Stimulated activated CD8-positive, alpha-beta memory T cell treated with anti-CD3 and anti-CD28 coated beads, Interleukin-7, amount 100 ng/mL, for 48 hours (primary cell): ENCODE measurements at places on chromosomes 16 and 17.

- no peak for DNase-seq
These were observed 3.2 kb downstream of the CCL3 start for GRCh38 chr17:36086791-36087190.

DNA sequence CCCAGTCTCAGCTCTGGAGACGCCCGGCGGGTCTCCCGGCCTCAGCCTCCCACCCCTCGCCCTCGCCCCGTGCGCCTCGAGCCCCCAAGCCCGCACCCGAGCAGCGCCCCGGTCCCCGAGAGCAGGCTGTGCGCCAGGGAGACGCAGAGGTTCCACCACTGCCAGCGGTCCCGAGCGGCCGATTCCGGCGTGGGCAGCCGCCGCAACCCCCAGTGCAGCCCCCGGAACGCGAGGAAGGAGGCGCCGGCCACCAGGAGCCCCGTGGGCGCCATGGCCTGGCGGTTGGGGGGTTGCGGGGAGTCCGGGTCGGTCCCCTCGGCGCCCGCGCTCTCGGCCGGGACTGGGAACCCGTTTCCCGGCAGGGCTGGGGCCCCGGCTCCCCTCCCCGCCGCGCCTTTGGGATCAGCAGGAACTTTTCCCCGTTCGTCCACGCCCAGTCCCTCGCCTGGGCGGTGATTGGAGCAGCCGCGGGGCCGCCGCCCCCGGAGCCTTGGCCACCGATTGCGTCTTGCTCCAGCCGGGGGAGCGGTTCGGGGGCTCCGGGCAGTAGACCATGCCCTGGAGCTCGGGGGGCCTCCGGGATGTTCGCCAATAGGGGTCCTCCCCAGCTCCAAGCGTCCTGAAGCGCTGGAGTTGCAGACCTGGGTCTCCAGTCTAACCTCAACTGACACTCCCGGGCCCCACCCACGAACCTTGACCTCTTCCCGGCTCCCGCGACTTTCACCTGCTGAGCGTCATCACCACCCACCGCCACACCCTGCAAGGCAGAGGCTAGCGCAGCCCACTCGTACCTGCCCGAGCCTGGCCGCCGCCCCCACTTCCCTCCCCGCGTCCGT is at the start of gene TLCD2:
Gene TLCD2, minus strand, starts transcription at position 407 of the 836 bp plus-strand sequence. Its CDS starts 135 bp downstream, at position 272.
- DNase-seq: no peak

DNA sequence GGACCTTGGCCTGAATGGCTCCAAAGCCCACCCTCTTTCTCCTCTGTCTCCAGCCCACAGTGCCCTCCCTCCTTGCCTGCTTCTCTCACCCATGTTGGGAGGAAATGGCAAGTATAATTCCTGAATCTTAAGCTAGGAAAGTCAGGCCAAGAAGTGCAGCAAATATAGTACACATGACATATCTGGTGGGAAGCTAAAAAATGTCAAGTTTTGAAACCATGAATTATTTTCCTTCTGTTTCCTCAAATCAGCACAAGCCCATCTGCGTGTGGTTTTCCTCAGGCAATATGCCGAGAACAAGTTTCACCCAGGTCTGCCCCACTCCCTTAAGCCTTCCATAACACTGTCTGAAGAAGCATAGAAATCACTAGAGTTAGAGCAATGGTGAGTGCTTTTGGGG is 502.8 kb upstream of the CDH11 start:
- no peak for DNase-seq

DNA sequence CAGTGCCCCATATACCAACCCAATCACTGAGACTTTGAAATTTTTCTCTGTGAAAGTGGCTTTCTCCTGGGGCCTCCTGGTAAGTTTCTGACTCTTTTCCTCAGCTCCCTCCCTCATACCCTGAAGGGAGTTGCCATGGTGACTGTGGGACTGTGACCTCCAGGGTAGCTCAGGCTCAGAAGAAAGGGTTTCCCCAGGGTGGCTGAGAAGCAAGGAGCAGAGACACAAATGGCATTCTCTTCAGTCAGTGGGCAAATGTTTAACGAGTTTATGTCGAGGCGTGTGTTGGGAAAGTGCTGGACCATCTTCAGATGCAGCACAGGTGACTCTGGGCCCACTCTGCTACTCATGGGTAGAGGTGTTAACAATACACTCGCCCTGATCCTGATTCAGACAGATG is 46.8 kb downstream of the MRPS23 start:
- no peak for DNase-seq

DNA sequence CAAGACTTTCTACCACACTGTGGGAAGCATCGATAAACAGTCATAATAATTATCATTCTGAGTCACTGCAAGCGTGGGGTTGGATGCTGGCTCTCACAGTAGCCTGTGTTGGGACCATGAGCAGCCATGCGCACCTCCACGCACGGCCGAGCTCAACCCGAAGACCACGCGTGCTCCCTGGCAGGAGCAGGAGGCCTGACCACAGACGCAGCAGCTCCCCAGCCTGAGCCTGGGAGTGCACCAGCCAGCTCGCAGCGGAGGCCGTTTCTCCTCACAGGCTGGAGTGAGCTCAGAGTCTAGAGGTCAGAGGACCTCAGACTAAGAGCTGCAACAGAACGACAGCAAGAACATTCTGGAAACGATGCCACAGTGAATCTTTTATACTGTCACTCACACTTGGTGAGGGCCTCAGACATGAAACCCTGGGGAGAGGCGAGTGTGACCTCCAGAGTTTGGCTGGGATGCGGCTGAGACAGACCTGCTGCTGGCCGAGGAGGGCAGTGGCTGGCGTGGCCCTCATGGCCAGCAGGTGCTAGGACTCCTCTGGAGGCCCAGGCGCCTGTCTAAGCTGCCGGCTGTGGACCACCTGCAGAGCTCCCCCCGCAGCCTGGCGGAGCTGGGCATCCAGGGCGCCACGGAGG is 6.0 kb downstream of the NDUFAF8 start:
- DNase-seq: no peak

DNA sequence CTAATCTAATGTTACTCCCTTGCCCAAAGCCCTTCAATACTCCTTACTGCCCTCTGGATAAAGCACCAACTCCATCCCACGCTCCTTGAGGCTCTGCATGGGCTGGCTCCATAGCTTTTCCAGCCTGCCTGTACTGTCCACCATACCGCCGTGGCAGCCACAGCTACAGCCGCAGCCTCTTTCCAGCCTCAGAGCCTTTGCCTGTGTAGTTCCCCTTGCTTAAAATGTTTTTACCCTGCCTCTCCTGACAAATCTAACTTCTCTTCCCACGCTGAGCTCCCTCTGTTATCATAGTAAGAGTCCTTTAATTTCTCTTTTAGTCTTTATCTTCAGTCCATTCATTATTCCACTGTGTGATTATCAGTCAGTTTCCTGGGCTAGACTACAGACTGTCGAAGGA is 22.0 kb downstream of the TEX14 start:
- no peak for DNase-seq

GRCh38 chr17:80146121-80147034 is 550 bp downstream of the EIF4A3 start:
- no peak for DNase-seq

GRCh38 chr16:49910541-49911071 is 54.7 kb upstream of the ZNF423 start:
- no peak for DNase-seq

DNA sequence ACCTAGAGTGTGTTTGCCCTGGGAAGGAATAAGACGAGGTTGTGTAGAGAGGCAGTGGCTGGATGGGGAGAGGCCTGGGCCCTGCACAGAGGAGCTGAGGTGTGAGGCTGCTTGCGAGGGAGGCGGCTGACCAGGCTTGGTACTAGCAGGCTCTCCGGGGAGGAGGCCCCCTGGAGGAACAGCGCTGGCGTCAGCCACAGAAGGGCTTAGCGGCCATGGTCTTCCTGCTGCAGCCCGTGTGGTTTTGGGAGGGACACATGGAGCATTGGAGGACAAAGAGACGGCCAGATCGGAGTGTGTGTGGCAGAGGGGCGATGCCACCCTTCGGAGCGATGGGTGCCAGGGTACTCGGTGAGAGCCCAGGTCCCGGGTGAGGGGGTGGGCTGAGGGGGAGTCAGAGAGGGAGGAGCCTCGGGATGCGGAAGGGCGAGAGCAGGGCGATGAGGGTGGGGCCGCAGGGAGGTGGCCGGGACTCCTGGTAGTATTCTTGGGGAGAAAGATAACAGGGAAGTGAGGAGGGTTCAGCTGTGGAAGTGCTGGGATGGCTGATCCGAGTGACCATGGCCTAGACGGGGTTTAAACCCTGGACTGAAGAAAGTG is 8.3 kb downstream of the BANP start:
- DNase-seq: no peak

DNA sequence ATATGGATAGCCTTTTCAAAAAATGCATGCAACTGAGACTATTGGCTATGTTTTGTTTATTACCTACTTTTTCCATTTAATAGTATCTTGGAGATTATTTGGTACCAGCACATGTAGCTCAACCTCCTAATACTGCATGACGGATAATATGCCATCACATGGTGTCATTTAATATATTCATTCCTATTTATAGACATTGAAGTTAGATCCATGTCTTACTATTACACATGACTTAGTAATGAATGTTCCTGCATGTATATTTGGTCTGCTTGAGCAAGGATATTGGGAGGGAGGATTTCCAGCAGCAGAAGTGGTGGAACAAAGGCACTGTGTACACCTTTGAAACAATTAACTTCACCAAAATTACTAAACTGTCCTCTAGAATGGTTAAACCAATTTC is 561.3 kb downstream of the WWOX start:
- no peak for DNase-seq

GRCh38 chr17:21218101-21218500 is 4.1 kb upstream of the TMEM11 start:
- peak; percentile 7 for DNase-seq

DNA sequence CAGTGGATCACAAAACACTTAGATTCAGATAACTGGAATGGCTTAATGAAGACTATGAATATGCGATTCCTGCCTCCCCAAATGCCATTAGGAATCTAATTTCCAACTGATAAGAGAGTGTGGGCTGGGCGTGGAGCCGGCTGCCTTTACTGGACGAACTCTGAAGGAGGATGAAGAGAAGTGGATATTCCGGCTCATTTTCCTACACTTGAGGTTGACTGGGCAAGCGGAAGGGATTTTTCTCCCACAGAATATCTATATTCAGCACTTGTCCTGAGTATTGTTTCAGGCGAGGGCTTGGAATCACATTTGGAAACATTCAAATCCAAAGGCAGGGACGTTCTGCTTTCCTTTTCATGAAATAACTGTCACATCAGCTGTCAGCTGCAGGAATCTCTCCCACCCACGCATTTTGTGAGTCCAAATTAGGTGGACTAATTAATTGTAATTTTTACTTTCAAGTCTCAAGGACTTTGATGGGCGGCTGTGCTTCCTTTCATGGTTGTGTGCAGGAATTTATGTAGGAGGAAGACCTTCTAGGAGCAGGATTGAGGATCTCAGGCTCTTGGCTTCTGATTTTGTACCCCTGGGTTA is 138.5 kb downstream of the PITPNC1 start:
- no peak for DNase-seq

DNA sequence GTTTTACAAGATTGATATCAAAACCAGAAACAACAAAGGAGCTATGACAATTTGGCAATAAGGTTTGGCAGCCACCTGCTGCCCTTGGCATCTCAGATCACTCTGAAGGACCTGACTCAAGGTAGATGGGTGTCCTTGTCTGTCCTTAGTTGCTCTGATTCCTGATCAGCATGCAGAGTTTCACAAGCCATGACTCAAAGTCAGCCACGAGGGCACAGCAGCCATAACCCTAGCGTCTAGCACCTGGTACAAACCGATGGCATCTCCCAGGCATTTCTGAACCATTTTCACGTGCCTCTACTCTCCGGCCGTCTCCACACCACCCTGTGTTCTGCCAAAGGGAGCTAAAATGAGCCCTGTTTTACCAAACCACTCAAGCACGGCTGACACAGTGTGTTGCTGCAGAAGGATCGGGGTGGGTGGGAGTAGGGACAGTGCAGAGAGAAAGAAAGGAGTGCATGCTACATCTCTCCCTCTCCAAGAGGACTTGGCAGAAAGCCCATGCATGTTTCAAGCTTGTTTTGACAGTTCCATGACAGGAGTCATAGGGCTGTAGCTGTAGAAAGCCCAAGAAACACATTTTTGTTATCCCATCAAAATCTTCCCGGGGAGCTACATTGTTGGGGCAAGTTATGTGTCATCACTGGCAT is 297.3 kb downstream of the ABCC12 start:
- no peak for DNase-seq

- DNase-seq: no peak
These were observed 7.7 kb downstream of the PSMD7 start for GRCh38 chr16:74304164-74304834.

GRCh38 chr17:19533036-19533717 is 477 bp upstream of the SLC47A1 start:
- DNase-seq: no peak

DNA sequence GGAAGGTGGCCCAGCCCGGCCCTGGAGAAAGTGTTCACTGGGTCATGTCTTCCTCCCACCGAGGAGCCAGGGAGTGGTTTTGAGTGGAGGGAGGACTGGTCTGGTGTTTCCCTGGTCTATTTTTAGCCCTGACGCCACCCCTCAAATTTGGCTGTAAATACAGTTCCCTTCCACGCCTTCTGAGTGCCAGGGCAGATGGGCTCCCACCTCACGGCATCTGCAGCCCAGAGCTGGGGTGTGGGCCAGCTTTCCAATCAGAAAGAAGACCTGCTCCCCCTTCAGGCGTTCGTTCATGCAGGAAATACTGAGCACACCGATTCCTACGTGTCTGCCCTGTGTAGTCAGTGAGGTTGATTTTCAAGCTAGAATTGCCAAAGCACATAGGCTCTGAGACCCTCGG is 53.7 kb downstream of the SNX20 start:
- no peak for DNase-seq

- no peak for DNase-seq
These were observed 247.2 kb downstream of the XYLT1 start for GRCh38 chr16:17223576-17223975.

GRCh38 chr16:16857603-16858283 is 478.8 kb downstream of the NPIPA7 start:
- no peak for DNase-seq

DNA sequence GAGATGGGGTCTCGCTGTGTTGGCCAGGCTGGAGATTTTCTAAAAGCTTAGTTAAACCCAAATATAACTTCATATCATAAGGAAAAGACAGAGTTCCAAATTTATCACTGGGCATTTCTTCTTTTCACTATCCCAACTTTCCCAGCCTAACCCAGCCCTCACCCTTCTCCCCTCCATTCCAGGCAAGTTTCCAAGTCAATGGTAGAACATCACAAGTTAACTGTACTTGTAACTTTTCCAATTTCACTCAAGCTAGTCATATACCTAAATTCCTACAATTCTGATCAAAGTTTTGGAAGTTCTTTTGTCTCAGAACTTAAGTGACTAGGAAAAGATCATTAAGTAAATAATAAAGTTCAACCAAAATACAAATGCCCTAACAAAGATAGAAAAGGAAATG is 61.2 kb downstream of the USP32 start:
- DNase-seq: no peak

GRCh38 chr17:45146890-45147580 is 1.2 kb upstream of the HEXIM1 start:
- DNase-seq: no peak

GRCh38 chr16:26930786-26931581 is 135.7 kb upstream of the C16orf82 start:
- DNase-seq: no peak

- no peak for DNase-seq
These were observed 54.6 kb upstream of the TBX2 start for GRCh38 chr17:61345061-61345460.
